Activated naive CD4-positive, alpha-beta T cell treated with Interleukin-2 at 50 U/mL for 16 hours (primary cell): ENCODE measurements at places on chromosomes 1 and 21.

DNA sequence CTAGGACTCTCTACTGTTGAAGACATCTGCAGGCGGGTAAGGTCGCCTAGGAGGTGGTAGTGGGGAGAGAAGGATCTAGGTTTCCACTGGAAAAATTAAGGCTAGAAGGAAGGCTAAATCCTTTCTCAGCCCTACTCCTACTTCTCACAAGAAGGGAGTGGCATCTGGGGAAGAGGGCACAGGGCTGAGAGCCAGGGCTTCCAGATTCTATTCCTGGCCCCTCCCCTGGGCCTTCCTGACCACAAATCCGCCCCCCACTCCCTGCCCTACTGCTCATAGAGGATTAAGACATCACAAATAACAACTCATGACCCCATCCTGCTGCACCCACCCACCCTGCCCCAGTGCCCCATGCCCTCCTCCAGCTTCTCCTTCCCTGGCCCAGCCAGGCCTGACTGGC, 2.5 kb downstream of the PHLDA3 start:
- no peak for DNase-seq

DNA sequence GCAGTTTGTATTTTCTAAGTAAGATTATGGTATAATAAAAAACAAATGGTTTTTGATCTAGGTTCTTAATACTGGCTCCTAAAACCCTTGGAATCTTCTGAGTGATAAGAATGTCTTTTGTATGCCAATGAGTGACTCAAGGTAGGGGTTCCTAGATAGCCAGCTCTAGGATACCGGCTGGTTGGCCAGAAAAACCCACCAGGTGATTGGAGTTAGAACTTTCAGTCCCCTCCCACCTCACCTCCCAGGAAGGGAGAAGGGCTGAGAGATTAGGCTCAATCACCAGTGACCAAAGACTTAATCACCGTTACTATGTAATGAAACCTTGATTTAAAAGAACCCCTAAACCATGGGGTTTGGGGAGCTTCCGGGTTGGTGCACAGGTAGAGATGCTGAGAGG, 8.7 kb upstream of the BRDT start:
- DNase-seq = no peak

- DNase-seq = no peak
These were observed 14.0 kb upstream of the CD247 start for GRCh38 chr1:167532375-167532774.

DNA sequence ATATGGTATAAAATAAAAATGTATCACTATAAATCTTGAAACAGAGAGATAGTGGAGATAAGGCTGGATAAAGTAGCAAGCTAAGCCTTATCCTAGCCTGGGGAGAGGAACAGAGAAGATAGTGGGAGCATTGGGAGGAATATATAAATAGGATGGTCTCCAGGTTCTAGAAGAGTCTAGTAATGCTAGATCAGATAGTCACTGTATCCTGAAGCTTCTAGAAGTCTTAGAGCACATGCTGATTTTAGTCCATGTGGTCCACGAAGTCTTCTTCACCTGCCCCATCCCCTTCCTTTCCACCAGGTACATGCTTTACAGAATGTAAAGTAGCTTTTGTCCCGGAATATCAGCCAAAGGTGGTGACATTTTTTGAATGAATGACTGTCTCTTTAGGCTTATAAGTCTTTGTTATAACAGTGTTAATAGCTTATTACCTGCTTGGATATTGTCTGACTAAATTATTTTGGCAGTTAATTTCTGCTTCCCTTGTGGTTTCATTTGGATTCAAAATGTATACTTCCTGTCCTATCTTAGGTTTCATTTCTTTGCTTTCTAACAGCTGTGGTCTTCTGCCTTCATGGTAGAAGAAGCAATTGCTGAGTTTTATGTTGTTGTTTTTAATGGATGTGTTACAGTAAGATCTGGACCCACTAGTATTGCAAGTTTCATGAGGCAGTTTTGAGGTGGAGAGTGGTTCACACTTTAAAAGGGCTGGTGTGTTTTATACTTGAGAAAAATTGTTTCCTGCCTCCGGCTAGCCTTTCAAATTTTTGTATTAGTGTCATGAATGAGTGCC, 5.9 kb downstream of the SMG7 start:
- DNase-seq = no peak

DNA sequence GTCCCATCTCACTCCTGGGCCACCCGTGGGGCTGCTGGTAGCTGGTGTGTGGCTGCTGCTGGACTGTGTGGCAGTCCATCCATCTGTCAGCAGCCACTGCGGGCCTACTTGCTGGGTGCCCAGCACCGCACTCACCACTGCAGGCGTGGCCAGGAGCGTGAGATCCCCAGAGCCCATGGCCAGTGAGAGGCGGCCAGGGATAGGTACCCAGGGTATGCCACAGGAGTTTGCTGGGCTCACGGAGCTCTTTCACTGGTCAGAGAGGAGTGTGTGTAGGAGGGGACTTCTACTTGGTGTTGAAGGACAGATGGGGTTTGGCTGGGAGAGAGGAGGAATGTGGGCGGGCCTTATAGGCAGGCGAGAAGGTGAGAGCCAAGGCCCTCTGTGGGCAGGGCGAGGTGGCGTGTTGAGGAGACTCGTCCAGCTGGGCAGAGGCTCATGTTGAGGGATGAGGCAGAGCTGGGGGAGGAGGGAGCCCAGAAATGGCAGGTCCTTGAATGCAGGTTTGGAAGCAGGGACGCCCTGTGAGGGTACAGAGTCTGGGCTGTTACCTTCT, 15.0 kb downstream of the QSOX1 start:
- no peak for DNase-seq

DNA sequence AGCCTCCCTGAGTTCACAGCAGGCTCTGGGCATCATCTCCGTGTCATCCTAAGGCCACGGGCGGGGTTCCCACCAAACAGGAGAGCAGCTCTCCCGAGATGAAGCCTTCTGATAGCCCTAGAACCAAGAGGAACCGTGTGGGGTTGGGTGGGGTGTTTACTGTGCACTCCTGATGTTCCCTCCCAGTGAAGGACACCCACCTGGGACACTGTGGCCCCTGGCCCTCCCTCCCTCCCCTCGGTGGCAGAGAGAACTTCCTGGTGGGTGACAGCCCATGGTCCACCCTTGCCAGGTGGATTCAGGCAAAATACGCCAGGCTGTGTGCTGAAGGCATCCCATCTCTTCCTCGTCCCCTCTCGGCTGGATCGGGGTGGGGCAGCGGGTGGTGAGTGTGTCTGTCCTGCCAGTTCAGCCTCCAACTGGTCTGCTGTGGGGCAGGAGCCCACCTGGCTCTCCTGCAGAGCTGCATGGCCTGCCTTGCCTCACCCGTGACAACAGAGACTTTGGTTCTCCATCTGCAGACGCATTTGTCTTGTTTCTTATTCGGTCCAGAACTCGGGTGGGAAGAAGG, 15.6 kb upstream of the C1orf174 start:
- DNase-seq = no peak

- no peak for DNase-seq
These were observed 62.5 kb downstream of the OSBPL9 start for GRCh38 chr1:51679435-51679834.

- no peak for DNase-seq
These were observed 34.1 kb upstream of the PDPN start for GRCh38 chr1:13549521-13549920.

DNA sequence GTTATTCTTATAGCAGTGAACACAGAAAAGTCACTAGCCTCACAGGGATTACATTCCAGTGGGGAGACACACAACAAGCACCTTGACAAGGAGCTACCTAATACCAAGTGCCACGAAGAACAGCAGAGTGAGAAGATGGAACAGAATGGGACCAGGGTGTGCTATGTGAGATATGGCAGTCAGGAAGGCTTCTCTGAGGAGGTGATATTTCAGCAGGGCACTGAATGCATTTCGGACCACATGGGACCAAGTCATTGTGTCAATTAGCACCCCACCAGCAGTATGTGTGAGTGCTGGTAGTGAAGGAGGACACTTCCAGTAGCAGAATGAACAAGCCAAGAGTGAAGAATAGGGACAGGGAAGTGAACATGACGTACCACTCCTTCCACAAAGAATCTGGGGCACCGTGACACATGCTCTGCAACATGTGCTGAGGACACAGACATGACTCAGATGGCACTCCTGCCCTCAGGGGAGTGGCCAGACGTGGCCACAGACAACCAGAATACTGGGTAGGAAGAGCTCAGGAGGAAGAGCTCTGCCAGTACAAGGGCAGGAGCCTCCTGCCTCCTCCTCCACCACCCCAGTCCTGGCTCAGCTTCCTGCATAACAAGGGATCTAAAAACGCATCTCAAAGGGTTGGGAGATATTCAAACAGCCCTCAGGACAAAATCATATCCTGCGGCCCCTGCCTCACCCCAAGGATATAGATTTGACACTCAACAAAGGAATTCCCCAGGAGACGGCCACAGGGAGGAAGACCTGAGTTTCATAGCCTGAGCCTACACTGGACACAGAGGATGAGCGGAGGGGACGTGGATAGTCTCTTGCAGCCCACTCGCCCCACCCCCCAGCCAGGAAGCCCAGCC, 102.5 kb downstream of the TRABD2B start:
- DNase-seq = no peak

DNA sequence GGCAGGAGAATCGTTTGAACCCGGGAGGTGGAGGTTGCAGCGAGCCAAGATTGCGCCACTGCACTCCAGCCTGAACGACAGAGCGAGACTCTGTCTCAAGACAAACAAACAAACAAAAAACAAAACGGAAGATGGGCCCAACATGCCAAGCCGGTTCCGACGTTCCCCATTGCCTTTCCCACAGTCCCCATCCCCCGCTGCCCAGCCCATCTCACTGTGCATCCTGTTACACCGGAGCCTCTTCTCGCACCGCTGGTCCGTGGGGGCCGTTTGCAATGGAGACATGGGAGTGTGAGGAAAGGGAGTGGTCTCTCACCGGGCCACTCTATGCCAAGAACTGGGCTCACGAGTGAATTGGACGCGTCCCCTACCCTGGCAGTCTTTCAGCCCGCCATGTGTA, 1.3 kb upstream of the CFAP74 start:
- DNase-seq = no peak
